Stimulated activated CD4-positive, alpha-beta T cell treated with anti-CD3 and anti-CD28 coated beads, Interleukin-2, amount 100 ng/mL, for 24 hours (primary cell): ENCODE measurements at places on chromosomes 5 and 9.

DNA sequence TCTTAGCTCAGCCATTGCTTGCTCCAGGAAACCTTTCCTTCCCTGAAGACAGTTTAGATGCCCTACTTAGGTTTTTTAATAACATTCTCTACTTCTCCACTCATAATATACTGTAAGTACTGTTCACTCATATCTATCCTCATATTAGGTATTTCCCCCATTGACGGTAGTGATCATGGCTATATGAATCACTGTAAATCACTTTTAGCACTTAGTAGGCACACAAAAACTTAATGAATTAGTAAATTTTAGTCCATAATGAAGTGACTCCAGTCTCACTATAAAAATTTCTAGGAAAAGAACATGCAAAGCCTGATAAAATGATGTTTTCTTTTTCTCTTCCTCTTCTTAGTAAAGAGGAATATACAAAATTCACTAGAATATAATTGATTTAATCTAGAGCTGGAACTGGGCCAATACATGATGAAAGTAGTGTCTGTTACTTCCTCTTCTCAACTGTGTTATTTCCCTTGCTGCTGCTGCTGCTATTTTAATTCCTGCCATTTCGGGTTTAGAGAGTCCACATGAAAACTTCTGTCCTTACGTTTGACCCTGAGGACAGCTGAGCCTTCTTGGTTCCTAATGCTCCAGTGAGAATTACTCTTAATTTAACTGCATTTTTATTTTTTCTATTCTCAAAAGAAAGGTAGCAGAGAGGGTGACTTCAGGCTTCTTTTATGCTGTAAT lies 73.5 kb downstream of the LNPEP start:
- DNase-seq: no peak

DNA sequence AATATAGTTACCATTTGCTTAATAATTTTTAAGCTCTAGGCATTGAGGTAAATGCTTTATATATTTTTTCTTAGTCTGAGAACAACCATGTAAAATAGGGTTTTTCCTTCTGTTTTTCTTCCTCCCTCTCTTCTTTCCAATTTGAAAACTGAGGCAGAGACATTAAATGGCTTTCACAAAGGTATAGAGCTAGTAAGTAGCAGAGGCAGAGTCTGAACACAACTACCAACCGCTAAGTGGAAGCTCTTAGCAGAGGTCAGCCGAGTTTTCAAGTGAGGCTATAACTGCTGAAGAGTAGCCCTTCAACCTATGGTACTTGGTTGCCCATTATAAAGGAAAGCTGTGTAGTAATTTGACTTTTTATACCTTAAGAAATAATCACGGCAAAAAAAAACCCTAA lies 187.1 kb downstream of the MEF2C start:
- DNase-seq: no peak

GRCh38 chr9:111154081-111154562 lies 115.9 kb upstream of the LPAR1 start:
- DNase-seq: no peak

- no peak for DNase-seq
These were observed 46.8 kb upstream of the NOTCH1 start for GRCh38 chr9:136592666-136593065.

DNA sequence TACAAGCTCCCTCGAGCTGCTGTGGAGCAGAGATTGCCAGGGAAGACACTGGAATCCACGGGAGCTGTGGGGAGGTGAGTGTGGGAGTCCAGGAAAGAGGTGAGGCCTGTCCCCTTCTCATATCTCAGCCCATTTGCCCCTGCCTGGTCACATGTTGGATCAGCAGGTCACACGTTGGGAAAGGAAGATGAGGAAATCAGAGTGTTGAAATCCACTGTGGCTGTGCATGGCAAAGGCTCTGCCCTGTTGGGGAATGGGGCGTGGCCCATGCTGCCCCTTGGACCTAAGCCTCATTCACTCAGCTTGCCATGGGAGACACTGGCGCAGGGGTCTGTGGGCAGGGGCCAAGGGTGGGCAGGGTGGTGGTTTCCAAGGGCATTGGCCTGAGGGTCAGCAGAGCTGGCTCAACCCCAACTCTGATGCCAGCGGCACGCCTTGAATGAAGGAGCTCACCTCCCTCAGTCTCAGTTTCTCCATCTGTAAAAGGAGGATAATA lies 85.4 kb upstream of the CPEB4 start:
- no peak for DNase-seq

DNA sequence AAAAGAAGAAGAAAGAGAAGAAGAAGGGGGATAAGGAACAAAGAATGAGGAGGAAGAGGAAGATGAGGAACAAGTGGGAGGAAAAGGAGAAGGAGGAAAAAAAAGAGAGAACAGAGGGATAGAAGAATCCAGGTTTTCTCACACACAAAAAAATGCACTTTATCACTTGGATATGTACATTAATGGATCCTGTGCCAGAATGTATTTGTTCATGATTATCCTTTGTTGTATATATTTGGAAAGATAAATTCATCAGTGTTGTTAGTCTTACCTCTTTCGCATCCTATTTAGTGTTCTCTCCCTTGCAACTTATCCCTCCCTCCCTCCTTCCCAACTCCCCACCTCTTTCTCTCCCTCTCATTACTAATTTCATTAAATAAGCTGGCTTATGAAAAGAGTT lies 298.8 kb downstream of the SLCO4C1 start:
- DNase-seq: no peak

- DNase-seq: no peak
These were observed 355.4 kb upstream of the WWC1 start for GRCh38 chr5:167936022-167936421.

DNA sequence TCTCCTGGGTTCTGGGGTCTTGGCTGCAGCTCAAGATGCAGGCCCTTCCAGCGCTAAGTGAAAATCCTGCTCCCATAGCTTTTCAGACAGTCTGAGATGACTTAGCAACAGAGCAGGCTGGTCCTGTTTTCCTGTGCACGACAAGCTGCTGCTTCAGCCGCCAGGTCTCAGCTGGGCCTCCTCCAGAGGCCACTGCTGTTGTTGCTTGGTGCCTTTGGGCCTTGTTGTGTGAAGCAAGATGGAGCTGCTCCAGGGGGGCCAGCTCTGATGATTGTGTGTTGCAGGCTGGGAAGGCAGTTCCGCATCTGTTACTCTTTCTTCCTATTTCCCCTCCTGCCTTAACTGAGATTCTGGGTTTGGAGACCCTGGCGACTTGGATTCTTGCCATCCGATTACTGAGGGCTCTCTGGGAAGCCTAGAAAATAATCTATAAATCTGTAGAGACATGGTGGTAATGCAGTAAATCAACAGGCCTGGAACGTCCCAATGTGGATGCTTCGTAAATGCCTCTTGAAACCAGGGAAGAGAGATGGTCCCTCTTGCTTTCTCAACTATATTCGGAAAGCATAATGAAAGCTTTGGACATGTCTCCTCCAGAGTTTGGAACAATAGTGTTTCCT lies 3.2 kb downstream of the MAP1B start:
- no peak for DNase-seq

- DNase-seq: no peak
These were observed 278.9 kb upstream of the ACTBL2 start for GRCh38 chr5:57761513-57761912.

DNA sequence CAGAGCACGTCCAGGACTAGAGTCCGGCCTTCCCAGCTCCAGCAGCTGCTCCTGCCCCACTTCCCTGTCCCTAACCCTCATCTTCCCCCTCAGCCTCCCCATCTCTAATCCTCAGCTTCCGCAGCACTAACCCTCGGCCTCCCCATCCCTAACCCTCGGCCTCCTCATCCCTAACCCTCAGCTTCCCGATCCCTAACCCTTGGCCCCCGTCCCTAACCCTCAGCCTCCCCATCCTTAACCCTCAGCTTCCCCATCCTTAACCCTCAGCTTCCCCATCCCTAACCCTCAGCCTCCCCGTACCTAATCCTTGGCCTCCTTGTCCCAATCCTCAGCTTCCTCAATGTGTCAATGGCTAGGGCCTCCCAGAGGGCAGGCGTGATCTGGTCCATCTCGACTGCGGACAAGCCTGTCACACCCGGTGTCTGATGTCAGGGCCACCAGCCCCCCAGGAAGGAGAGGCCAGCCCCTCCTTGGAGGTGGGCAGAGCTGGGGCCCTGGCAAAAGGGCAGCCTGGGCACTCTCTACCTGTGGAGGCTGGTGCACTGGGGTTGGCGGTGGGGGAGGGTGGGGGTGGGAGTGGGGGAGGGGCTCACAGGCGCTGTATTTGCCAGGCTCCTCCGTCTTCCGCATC lies 1.4 kb downstream of the OBP2B start:
- no peak for DNase-seq

DNA sequence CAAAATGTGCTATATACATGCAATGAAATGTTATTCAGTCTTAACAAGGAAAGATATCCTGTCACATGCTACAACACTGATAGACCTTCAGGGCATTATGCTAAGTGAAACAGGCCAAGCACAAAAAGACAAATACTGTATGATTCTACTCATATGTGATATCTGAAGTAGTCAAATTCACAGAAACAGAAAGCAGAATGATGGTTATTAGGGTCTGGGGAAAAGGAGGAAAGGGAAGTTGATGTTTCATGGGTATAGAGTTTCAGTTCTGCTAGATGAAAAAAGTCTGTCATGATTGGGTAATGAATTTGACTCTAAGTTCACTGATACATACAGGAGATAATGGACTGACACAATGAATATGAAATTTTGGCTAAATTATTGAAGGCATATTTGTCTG lies 11.2 kb upstream of the RIC1 start:
- DNase-seq: no peak

- no peak for DNase-seq
These were observed 19.5 kb downstream of the ERAP1 start for GRCh38 chr5:96788112-96788749.

- DNase-seq: no peak
These were observed 1.6 kb downstream of the ORM1 start for GRCh38 chr9:114324492-114324891.

GRCh38 chr5:18546591-18546990 lies 912.3 kb downstream of the TAF11L14 start:
- no peak for DNase-seq
